Stimulated activated CD4-positive, alpha-beta T cell treated with anti-CD3 and anti-CD28 coated beads, Interleukin-1b, Interleukin-23, amount 100 ng/mL, for 1 hour (primary cell): ENCODE measurements at places on chromosomes 7 and 10.

- DNase-seq, result no peak
These were observed 100.8 kb downstream of the ATXN7L1 start for GRCh38 chr7:105775580-105775979.

- DNase-seq, result no peak
These were observed 53.3 kb downstream of the MTERF1 start for GRCh38 chr7:91827169-91827568.

GRCh38 chr7:140196361-140197217, 19.8 kb upstream of the KDM7A start:
- DNase-seq, result no peak

DNA sequence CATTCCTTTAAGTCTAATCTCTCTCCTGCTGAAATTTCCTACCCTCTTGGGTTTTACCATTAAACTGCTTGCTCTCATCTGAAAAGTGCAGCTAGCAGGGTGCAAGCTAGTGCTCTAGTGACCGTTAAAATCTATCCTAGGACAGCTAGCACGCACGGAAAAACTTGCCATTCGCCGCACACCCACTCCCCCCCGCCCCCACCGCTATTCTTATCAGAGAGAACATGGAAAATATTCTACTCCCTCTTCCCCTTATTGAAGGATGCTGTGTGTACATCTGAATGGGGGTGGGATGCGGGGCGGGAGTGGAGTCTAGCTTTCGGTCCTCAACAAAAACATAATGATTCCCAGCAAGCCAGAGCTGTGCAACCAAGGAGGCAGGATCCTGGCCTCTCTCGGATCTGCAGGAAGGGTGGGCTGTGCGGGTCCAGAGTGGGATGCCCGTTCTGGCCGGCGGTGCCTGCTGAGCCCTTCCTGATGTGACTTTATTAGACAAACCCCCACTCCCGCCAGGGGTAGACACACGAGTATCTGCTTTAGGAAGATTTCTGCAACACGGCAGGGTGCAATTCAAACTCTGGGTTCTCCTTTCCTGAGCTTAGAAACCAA, 1.1 kb upstream of the ADRA2A start:
- DNase-seq, result no peak

- no peak for DNase-seq
These were observed 6.3 kb downstream of the NAT16 start for GRCh38 chr7:101173752-101174244.

DNA sequence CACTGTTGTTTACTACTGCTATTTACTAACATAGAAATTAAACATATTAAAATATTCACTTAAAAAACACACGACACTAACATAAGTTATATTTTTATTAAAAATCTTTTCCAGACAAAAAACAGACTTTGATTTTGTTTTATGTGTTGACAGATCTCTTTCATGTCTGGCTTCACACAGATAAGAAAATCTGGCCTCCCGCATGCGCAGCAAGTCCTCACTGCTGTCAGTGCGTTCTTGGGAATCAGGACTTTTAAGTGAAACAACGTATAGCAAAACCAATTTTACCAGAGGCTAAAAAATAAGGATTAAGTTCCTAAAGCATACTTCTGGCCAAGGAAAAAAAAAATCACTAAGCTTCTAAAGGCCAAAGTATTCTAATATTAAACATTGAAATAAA, 1.2 kb upstream of the IDI1 start:
- DNase-seq, result no peak
